Activated T-cell treated with anti-CD3 and anti-CD28 coated beads for 24 hours (primary cell): ENCODE measurements at places on chromosomes 3 and 15.

DNA sequence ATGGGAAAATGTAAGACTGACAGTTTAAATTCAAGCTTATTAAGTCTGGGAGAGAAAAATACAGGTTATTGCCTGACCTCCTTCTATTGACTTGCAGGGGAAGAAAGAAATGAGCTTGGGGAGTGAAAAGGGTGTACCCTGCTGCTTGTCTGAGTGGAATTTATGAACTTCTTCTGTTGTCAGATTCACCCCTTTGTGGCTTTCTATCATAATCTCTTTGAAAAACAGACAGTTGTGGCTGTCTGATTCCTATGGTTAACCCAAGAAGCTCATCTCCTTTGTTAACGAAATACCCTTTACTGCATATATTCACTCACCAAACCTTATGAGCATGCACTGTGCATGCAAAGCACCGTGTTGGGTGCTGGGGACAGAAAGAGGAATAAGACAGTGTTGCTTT, 22.5 kb downstream of the GPD1L start:
- DNase-seq: no peak

DNA sequence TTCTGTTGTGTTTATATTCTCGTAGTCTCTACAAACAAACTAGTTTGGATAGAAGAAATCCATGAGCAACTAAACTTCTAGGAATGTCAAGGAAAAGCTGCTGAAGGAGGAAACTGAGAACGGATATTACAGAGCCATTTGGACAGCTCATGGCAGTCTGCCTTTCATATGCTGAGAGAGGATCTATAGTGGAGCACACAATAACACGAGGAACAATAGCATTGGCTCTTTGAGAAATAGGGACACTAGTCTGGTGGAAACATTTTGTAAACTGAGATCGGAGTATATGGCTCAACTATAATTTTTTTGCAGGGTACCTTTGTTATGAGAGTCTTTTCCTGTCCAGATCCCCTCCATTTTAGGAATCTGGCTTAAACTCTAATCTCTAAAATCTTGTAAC, 200.5 kb downstream of the CLSTN2 start:
- DNase-seq: no peak

- DNase-seq: no peak
Measured at GRCh38 chr15:99473981-99474906, 91.5 kb upstream of the MEF2A start.

DNA sequence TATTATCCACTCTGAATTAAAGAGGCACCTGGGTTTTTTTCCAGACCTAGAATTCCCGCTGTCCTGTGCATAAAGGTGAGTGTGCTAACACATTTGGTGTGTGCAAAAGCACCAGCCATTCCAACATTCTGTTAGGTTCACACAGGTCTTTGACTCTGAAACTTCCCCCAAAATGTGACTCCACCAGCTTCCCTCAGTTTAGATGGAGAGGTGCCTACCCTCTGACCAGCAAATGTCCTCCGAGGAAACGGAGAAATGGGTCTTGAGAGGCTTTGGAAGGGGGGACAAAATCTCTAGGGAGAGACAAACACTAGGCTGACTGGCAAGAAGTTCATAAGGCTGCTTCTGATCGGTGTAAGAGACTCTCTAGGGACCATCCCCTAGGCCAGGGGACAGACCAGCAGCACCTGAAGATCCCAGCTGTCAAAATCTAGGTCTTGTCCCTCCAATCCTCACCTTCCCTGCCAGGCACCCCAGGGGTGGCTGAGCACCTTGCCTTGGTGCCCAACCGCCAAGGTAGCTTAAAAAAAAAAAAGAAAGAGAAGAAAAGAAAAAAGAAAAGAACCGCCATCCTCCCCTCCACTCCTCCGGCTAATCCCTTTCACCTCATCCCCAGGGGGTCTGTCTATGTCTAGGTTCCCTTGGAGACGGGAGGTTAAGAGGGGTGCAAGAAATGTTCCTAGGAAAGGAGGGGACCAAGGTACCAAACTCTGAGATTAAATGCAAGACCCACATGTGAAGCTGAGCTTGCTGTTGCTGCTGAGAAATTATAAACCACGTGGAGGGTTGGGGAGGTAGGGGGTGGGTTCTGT, 2.0 kb upstream of the MECOM start:
- DNase-seq: no peak

DNA sequence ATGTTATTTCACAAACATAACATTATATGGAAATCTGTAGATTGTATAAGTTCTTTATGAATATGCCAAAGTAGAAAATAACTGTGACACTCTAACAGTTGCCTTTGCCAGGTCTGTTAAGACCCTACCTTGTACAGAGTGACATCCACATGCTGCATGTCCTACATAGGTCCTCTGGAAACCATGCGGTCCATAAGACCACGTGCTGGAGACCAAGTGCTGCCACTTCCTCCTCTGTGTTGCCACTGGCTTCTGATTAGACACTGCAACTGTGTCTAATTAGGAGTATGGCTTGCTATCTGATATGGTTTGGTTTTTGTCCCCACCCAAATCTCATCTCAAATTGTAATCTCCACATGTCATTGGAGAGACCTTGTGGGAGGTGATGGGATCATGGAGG, 855.5 kb upstream of the SEMA6D start:
- no peak for DNase-seq

DNA sequence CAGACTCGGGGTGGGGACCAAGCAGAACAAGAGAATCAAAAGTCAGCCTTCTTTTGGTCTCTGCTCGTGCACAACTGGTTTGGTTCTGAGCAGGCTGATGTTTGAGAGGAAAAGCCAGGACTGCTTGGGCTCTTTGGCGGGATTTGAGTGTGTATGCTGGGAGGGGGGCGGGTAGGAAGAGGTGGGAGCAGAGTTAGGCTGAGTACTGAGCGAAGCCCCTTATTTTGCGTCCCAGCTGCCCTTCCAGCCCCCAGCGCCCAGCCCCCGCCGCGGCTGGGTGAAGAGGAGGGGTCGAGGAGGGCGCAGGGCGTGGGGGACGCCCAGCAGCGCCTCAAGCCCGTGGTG, 153.5 kb upstream of the GOLIM4 start:
- DNase-seq: no peak

- no peak for DNase-seq
Measured at GRCh38 chr15:80233581-80233980, 18.4 kb downstream of the CTXND1 start.
